ENCODE measurements at places on chromosomes 2 and 18.

DNA sequence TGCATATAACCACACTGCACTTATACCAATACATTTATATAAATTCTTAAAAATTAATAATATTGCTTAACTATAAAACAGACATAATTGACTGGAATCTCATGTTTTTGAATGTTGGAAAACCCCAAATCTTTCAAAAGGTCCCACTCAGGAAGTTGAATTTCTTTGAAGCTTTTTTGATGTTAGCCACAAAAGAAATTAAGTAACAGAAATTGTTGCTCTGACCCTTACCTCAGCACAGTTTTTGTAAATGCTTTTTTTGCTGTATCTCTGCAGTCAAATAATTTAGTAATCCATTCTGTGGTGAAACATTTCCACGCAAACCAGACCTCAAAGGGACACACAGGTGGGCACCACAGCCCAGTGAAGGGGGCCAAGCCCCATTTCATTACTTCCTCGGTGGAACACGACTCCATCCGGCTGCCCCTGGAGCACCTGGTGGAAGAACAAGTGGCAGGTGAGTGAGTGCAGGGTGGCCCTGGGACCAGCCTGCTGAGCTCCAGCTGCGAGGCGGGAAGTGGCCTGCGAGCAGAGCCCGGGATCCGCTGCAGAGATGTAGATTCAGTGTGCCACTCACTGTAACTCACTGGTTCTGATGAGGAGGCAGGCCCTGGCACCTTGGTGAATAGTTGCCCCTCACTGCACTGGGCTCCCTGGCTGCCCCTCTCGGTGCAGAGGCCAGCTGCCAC is 8.4 kb downstream of the SCLY start:
- H3K27ac ChIP-seq, result peak overlapping the region; percentile 84
- peaks cover 31% of the 10 kb centered on the region for H3K36me3 ChIP-seq
- H3K27me3 ChIP-seq, result no peaks in the 10 kb centered on the region
- no peak for DNase-seq

- no peaks in the 10 kb centered on the region for H3K36me3 ChIP-seq
- H3K4me3 ChIP-seq, result no peak overlapping the region
- no peak for DNase-seq
- no peaks in the 10 kb centered on the region for H3K27me3 ChIP-seq
- H3K27ac ChIP-seq, result no peak overlapping the region
These were observed 214.2 kb downstream of the CALCRL start for GRCh38 chr2:187233811-187234210.

GRCh38 chr2:220076734-220077133 is 449.3 kb downstream of the SLC4A3 start:
- H3K36me3 ChIP-seq, result no peaks in the 10 kb centered on the region
- peaks cover 7% of the 10 kb centered on the region for H3K27me3 ChIP-seq
- DNase-seq, result no peak
- no peak overlapping the region for H3K4me3 ChIP-seq

DNA sequence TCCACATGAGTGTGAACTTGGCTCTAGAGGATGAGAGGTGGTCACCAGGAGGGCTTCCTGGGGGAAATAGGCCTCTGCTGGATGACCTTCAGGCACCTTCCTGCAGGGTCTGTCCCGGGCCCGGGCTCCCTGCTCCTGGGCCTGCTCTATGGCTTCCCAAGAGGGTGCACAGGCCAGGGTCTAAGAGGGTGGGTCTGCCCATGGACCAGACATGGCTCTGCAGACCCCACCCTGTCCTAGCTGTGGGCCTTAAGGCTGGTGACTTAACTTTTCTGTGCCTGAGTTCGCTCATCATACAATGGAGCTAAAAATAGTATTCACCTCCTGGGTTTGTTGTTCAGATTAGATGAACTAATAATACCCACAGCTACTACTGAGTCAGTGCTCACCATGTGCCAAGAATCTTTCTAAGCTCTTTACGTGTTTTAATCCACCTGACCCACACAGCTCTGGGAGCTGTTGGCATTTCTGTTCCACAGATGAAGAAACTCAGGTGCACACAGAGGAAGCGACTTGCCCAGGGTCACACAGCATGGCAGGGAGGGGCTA is 14.4 kb downstream of the INHBB start:
- H3K4me1 ChIP-seq, result no peaks in the 10 kb centered on the region
- DNase-seq, result no peak
- H3K27ac ChIP-seq, result no peak overlapping the region
- no peaks in the 10 kb centered on the region for H3K27me3 ChIP-seq
- no peak overlapping the region for H3K4me3 ChIP-seq

DNA sequence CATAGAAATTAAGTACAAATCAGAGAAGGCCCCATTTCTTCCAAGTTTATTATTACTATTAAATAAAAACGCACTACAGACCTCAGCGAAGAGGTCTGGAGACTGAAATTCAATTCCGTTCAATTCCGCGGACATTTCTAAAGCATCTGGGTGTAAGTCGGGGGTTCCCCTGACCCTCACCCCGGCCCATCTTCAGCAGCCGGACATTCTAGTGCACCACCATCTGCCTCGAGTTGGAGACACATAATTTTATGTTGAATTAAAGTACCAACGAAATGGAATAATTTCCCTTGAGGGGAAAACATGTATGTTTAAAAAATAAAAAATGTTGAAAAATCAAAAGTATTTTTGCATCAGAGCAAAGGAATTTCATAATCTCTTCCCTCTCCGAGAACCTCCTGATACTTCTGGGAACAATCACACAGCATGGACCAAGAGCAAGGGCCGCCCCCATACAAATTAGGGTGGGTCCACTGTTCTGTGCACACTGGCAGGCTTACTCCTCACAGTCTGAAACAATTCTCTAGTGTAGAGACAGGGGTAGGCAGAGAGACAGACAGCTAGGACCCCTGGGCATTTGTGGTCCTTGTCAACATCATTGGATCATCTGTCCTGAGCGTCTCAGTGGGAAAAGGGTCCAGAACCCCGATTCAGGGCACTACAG is 29.3 kb downstream of the MBP start:
- peaks cover 100% of the 10 kb centered on the region for H3K4me1 ChIP-seq
- H3K27ac ChIP-seq, result peak overlapping the region; percentile 96
- peaks cover 42% of the 10 kb centered on the region for H3K36me3 ChIP-seq
- no peaks in the 10 kb centered on the region for H3K27me3 ChIP-seq

- H3K36me3 ChIP-seq, result no peaks in the 10 kb centered on the region
- H3K27ac ChIP-seq, result no peak overlapping the region
- H3K27me3 ChIP-seq, result no peaks in the 10 kb centered on the region
- DNase-seq, result no peak
- no peaks in the 10 kb centered on the region for H3K4me1 ChIP-seq
These were observed 83.2 kb downstream of the PPP1R1C start for GRCh38 chr2:182068811-182069210.

DNA sequence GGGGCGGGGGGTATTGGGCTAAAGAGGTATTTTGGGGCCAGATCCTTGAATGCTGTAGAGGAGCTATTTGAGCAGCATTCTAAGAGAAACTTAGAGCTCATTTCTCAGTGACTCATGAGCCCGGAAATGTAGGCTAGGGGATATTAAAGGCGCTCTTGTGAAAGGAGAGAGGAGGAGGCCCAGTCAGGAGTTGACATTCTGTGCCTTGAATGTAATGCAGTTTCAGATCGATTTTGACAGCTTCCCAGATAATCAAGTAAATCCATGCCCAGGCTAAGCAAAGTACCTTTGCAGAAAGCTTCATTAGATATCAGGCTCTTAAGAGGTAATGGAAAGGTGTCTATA is 1.5 kb downstream of the CAB39 start:
- no peaks in the 10 kb centered on the region for H3K27me3 ChIP-seq
- peak overlapping the region; percentile 94 for H3K4me3 ChIP-seq
- peak; percentile 47 for DNase-seq
- peaks cover 21% of the 10 kb centered on the region for H3K36me3 ChIP-seq

DNA sequence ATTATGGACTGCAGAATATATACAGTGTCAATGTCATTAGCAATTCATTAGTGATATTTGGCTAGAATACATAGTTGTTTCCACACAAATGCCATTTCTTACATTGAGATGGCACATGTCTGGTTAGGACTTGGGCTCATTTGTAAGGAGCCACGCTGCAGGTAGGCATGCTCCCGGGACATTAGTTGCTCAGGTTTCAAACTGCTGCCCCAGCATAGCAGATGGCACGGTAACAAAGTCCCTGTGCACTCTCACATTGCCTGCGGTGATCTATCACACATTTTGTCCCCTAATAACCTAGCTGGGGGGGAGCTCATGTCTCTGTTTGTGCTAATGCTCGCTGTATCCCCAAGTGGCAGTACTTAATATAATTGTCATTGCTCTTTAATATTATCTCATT is 185.1 kb downstream of the NEDD4L start:
- no peaks in the 10 kb centered on the region for H3K27me3 ChIP-seq
- no peak overlapping the region for H3K27ac ChIP-seq
- no peak for DNase-seq

DNA sequence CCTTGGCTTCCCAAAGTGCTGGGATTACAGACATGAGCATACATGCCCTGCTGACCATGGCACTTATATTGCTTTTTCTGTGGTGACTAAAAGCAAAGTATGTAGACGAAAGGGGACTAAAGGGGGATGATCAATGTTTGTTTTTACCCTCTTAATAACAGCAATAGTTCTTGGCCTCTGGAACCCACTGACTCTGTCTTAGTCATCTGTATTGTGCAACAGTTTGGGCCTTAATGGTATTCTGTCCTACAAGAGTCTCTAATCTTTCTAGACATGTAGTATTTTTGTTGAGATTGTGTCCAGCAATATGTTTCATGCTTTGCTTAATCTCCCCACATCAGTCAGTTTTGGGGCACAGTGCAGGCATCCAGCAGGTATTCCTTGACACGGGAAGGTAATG is 359.9 kb upstream of the FANCL start:
- H3K27me3 ChIP-seq, result no peaks in the 10 kb centered on the region
- H3K27ac ChIP-seq, result no peak overlapping the region
- no peaks in the 10 kb centered on the region for H3K36me3 ChIP-seq
- no peak for DNase-seq

DNA sequence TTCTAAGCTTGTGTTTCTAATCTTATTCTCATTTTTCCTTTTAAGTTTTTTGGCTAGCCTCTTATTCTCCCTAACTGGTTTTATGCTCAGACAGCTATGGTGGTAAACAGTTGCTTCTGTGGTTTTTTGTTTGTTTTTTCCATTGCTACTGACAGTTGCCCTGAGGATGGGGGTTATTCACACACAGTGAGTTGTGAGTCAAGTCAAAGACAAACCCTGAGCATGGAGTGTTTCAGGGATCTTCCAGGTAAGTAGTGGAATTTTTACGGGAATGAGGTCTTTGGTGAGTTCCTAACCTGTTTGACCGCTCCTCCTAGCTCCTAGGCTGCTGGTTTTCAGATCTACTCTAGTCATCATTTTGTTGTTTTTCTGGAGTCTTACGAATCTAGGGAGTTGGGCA is 162.8 kb downstream of the ZNF407 start:
- no peaks in the 10 kb centered on the region for H3K27me3 ChIP-seq
- no peak overlapping the region for H3K27ac ChIP-seq
- peaks cover 8% of the 10 kb centered on the region for H3K36me3 ChIP-seq

DNA sequence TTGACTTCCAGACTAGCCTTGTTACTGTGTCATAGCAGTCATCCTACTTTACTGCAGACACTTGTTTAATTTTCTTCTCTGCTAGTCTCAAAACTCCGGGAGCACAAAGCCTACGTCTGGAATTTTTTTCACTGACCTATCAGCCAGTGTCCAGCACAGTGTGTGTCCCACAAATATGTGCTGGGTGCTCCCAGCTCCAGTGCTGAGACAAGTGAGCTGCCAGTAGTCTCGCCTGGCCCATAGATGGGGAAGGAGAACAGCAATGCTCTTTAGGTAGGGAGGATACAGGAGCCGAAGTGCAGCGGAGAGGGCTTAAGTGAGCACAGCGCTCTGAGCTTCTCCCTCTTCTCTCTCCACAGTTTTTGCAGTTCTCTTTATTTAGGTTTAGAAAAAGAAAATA is 34.0 kb downstream of the ARHGAP28 start:
- no peak overlapping the region for H3K4me3 ChIP-seq
- no peak overlapping the region for H3K27ac ChIP-seq
- H3K27me3 ChIP-seq, result no peaks in the 10 kb centered on the region
- no peak for DNase-seq
- no peaks in the 10 kb centered on the region for H3K4me1 ChIP-seq

DNA sequence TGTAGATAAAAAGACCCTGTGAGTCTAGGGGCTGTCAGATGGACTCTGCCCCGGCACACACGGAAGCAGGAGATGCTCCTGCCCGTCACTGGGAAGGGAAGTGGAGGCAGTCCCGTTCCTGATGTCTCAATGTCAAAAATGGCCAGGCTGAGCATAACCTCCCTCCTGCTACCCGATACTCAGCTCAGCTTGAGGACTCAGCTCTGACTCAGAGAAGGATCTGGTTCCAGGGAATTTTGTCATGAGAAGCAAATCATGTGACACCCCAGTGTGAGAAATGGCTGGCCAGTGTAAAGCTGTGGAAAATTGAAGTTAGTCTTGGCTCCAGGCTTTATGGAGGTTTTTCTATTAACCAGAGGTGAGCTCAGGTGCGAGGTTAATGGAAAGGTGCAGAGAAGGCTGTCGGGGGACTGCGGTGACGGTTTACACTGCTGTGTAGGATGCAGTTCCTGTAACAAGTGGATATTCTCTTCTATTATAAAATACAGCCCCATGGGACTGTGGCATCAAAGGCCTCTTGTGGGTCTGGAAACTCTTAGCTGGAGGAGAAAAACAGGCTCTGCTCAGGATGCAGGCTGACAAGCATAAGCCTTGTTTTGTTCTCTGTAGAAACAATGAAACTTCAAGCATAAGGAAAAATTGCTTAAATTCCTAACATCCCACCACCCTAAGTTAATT is 24.7 kb upstream of the AGAP1 start:
- no peaks in the 10 kb centered on the region for H3K36me3 ChIP-seq
- DNase-seq, result no peak
- H3K27ac ChIP-seq, result no peak overlapping the region
- peaks cover 7% of the 10 kb centered on the region for H3K27me3 ChIP-seq
- H3K4me3 ChIP-seq, result no peak overlapping the region

DNA sequence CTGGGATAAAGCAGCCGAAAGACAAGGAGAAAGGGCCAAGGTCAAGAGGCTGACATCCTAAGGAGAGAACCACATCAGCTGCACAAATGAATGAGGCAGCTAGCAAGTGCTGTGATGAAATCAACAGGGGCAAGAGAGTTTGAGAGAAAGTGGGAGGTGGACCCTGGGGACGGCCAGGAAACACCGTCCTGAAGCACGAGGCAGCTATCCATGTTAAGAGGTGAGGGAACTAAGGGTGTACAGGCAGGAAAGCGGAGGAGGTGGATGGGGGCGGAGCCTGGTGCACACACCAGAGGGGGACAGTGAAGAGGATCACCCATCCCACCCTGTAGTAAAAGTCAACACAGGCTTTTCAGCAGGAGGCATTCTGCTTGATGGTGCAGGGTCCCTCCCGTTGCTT is 52.4 kb downstream of the HDLBP start:
- H3K27me3 ChIP-seq, result no peaks in the 10 kb centered on the region
- H3K27ac ChIP-seq, result no peak overlapping the region
- peaks cover 30% of the 10 kb centered on the region for H3K36me3 ChIP-seq

- H3K4me1 ChIP-seq, result no peaks in the 10 kb centered on the region
- DNase-seq, result no peak
- no peak overlapping the region for H3K4me3 ChIP-seq
- H3K27me3 ChIP-seq, result peaks cover 6% of the 10 kb centered on the region
These were observed 72.7 kb downstream of the LAMA3 start for GRCh38 chr18:23761941-23762340.

DNA sequence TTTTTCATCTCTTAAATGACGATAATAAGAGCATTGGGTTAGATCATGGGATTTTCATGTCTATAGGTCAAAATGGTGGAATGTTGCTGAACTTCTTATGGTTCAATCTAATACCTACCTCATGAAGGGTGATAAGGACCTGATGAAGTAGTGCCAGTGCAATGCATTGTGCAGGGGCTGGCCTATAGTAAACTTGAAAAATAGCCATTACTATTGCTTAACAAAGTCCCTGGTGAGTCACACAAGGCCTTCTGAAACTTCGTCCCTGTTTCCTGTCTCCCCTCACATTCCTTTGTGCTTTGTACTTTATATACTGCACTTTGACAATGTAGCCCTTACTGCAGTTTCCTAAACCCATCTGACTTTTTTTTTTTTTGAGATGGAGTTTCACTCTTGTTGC is 515.9 kb downstream of the SLC4A3 start:
- H3K27me3 ChIP-seq, result peaks cover 7% of the 10 kb centered on the region
- H3K4me3 ChIP-seq, result no peak overlapping the region

All from activated T-cell treated with anti-CD3 and anti-CD28 coated beads, Interleukin-2, amount 50 U/mL, for 72 hours (primary cell).